ENCODE measurements at places on chromosomes 3 and 15.

- DNase-seq: no peak
Observed at GRCh38 chr15:71362987-71363968, 248.0 kb downstream of the THSD4 start.

GRCh38 chr3:63654211-63654610 lies 1.7 kb downstream of the SNTN start:
- DNase-seq: no peak

DNA sequence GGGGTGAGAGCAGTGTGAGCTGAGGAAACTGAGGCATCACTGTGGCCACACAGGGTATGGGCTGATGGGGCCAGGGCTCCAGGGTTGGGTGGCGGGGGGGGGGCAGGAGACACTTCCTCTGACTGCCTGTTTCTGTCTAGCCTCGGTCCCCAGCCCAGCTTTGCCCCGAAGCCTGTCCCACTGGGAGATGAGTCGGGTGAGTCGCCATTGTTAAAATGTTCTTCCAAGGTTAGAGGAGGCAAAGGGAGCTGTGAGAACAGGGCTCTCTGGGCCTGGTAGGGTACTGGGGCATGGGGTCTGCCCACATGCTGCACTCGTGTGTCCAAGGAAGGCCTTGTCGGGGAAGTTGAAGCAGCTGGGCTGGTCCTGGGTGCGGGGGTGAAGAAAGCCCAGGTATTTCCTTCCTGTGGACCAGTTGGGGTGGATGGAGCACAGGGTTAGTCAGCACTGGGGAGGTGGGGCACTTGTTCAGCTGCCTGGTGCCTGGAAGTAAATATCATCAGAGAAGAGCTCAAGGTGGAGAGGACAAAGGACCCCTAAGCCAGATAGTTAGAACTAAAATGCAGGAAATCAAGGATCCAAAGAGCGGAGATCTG lies 8.3 kb upstream of the JMJD7 start:
- DNase-seq: no peak

DNA sequence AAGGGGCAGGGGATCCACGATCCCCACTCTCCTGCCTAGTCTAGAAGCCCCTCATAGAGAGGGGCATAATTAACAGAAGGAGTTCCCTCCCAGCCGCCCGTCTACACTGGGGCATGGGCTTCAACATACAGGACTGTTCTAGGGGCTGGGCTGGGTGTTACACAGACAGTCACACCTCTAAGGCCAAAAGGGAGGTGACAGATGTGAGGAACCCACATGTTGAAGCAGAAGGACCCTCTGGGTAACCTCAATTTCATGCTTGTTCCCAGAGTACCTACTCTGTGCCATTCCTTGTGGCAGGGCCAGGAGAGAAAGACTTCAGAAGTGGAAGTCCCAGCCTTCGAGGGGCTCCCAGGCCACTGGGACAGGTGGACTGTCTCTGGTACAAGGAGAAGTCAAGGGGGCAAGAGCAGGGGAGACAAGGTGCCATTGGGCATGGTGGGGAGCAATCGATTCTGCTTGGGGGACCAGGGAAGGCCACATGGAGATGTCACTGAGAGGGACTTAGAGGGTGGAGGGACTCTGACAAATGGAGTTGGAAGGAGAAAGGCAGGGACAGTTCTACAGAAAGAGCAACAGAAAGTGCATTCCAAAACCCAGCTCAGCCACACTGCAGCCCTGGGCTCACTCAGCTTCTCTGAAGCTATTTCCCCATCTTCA lies 71.3 kb downstream of the CPN2 start:
- no peak for DNase-seq

DNA sequence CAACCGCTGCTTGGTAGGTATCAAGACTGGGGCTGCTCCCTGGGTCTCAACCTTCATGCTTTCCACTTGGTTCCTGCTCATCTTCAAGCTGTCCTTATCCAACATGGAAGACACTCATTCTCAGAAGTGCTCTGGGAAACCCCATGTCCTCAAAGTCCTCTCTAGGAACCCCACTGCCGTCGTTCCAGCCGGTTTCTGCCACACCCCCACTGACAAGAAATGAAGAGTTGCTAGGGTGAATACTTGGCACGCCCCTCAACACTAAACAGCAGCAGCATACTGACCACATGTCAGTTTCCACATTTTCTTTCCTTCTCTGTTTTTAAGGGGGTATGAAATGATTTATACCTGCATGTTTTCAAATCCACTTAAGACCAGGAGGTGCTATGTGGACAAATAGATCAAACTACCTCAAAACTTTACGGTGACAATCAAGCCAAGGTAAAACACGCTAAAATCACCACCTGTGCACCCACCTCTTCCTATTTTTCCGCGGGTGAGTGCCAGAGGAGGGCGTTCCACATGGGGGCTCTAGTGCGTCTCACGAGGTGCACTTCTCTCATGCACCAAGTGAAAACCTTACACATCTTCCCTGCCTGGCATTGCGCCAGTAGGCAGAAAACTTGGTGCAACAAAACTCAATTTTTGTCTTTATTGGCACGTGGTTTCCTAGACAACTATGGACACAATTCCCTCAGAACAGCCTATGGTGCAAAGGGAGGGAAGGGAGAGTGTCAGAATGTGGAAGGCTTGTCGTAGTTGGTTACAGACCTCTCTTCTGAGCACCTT lies 125.1 kb downstream of the TJP1 start:
- no peak for DNase-seq

DNA sequence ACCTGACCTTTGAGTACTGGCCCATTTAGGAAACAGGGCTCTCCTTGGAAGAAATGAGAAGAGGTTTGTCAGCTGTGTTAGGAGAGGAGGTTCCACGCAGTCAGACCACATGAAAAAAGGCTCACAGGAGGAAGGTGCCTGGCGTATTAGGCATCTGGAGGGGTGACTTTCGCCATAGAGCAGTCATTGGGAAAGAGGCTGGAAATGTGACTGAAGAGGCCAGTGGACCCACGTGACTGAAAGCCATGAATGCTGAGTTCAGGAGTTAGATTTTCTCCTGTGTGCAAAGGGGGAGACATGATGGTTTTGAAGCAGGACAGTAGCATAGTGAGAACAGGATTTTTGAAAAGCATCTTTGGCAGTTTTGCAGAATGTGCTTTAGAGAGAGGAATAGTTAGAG lies 29.7 kb upstream of the RNF7 start:
- no peak for DNase-seq

DNA sequence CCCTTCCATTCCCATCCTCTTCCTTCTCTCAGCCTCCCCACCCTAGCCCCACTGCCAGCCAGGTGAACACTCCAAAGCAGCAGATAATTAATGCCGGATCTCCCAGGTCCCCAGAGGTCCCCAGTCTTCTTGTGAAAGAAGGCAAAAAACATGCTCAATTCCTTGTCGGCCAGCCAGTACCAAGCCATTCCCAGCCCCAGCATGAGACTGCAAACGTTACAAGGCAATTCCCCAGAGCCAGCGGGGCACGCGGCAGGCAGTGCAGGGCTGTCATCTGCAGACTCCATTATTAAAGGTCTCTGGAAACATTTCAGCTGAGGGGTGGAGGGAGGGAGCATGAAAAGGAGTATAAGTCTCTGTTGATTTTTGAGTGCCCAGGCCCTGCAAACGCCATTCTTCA lies 117.8 kb downstream of the XXYLT1 start:
- DNase-seq: no peak

GRCh38 chr3:52218937-52219650 lies 6.4 kb downstream of the TLR9 start:
- DNase-seq: no peak

DNA sequence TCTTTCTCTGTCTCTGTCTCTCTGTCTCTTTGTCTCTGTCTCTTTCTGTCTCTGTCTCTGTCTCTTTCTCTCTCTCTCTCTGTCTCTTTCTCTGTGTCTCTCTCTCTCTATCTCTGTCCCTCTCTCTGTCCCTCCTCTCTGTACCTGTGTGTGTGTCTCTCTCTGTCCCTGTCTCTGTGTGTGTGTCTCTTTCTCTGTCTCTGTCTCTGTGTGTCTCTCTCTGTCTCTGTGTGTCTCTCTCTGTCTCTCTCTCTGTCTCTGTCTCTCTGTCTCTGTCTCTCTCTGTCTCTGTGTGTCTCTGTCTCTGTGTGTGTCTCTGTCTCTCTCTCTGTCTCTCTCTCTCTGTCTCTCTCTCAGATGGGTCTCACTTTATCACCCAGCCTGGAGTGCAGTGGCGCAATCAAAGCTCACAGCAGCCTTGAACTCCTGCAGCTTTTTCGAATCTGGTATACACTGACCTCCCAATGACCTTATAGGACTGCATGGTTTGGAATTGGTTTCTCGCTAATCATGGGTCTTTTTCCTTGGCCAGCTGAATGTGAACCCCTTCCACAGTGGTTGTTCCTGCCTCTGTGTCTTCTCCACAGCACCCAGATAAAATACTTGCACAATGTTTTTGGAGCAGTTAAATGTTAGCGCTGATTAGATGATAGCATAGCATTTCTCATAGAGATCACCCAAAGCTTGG lies 102.6 kb upstream of the KLHL25 start:
- no peak for DNase-seq

GRCh38 chr3:63022114-63022513 lies 146.9 kb upstream of the CADPS start:
- no peak for DNase-seq

GRCh38 chr3:139538733-139539132 lies 809 bp downstream of the RBP1 start:
- peak; percentile 32 for DNase-seq

GRCh38 chr3:194884649-194885315 lies 199.1 kb downstream of the FAM43A start:
- no peak for DNase-seq

- DNase-seq: no peak
Observed at GRCh38 chr3:49842843-49843517, 13.4 kb downstream of the TRAIP start.

DNA sequence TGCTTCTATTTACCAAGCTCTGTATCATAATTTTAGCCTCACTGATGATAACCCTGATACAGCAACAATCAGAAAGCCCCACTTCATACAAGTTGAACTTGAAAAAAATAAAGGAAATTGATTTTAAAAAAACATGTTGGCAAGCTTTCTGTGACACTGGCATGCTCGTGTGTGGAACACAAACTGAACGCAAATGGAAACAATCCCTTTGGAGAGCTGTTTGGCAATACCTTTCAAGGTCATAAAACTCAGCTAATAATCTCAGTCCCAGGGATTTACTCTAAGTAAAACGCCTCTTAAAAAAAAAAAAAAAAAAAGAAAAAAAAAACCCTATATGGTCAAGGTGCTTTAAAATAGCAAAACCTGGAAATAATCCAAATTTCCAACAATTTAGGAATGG lies 166.7 kb upstream of the BCL6 start:
- DNase-seq: no peak

DNA sequence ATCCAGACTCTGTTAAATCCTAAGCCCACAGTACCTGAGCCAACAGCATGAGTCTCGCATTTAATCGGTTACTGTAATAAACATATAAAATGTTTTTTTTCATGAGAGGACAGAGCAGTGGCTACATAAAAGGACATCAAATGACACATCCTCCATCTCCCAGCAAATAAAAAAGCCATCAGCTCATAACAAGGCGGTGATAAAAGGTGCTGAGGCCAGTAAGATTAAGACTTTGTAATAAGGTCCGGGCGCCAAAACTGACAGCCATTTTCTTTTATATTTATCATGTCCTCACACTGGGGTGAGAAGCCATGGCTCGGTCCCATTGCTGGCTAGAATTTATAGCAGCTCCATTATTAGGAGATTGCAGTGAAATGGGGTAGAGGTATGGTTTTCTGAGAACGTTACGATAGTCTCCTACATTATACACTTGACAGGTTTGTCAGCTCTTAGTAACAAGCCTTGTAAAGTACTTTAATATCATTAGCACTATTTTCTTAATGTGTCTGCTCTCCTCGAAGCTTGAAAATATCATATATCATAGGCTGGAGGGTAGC lies 977.8 kb upstream of the NR2F2 start:
- no peak for DNase-seq

DNA sequence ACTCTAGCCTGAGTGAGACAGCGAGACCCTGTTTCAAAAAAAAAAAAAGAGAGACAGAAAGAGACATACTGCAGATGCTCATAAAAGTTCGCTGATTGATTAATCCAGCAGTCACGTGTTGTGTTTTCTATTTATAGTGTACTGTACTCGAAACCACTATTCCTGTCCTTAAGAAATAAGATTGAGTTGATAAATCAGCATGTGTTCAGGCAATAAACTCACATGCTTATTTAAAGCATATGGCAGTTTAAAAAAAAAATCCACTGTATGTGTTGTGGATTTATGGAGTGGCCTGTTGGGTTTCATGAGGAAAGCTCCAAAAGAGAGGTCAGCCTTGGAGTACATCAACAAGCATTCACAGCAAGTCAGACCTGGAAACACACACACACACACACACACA lies 17.7 kb downstream of the RPL22L1 start:
- no peak for DNase-seq

DNA sequence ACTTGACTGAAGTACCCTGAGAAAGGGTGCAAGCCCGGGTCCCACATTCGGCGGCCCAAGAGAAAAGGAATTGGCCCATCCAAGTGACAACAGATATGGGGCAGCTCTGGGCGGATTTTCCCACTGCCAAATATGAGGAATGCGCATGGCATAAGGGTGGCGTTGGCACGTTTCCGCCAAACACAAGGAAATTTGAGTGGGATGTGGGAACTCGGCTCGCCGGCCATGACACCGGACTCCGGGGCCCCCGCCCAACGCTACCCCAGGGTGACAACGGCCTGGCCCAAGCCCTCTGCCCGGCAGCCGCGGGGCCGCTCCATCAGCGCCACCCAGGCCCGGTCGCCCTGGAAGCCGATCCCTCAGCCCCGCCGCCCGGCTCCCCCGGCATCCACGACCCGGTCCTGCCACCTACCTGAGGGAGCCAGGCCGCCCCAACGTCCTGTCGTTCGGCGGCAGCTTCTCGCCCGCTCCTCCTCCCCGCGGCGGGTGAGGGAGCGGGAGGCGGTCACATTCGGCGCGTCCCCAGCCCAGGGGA lies 449 bp downstream of the RAF1 start:
- no peak for DNase-seq

GRCh38 chr15:76978522-76979330 lies 16.2 kb upstream of the PSTPIP1 start:
- no peak for DNase-seq

DNA sequence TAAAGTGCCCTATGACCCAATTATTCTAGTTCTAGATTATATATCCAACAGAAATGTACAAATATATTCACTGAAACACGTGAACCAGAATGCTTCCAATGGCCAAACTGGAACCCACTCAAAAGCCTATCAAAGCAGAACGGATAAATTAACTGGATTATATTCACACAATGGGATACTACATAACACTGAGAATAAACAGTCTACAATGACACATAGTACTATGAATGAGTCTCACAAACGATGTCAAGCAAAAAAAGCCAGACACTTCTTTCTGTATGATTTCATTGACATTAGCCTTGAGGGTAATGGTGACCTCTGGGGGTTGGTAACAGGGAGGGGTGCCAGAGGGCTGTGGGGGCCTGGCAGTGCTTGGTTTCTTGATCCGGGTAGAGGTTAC lies 50.9 kb upstream of the HACD2 start:
- peak; percentile 56 for DNase-seq

- no peak for DNase-seq
Observed at GRCh38 chr3:196918968-196919367, 23.4 kb downstream of the NCBP2 start.

GRCh38 chr3:186633481-186633880 lies 6.7 kb upstream of the FETUB start:
- DNase-seq: no peak
